ENCODE measurements at places on chromosomes 12 and 14. TPM values are rescaled to one million over a fixed set of nuclear protein-coding genes. Genes with fewer than 3 reads are reported as not detected.
A peak's percentile ranks its signal among the peaks of the same experiment; 100 is the strongest.

- no peak for DNase-seq
These were observed 130.8 kb upstream of the PLEKHG7 start for GRCh38 chr12:92571844-92572543.

GRCh38 chr14:74882103-74882920 lies 596 bp downstream of the DLST start:
- DNase-seq = peak; percentile 65

PTPN21 gene
- 33.5 TPM for total RNA-seq

AMN gene
- 0.68 TPM for total RNA-seq

Measured in left cardiac atrium (tissue), 4 donors.